ENCODE measurements at places on chromosomes 7 and 10. TPM values are rescaled to one million over a fixed set of nuclear protein-coding genes. Genes with fewer than 3 reads are reported as not detected.

PRSS1 gene
- polyA plus RNA-seq: not detected

ABCC2 gene
- 173 TPM for polyA plus RNA-seq

GRCh38 chr7:101200862-101201599 is at the start of gene MOGAT3:
Gene MOGAT3 (minus strand): TSS chr7:101201036. CDS start chr7:101200854, 182 bp downstream.
- DNase-seq: no peak

- DNase-seq: peak; percentile 3
These were observed 39.5 kb downstream of the ZNF117 start for GRCh38 chr7:64951250-64951848.

- no peak for DNase-seq
These were observed 59.3 kb downstream of the DLG5 start for GRCh38 chr10:77867124-77867719.

DNA sequence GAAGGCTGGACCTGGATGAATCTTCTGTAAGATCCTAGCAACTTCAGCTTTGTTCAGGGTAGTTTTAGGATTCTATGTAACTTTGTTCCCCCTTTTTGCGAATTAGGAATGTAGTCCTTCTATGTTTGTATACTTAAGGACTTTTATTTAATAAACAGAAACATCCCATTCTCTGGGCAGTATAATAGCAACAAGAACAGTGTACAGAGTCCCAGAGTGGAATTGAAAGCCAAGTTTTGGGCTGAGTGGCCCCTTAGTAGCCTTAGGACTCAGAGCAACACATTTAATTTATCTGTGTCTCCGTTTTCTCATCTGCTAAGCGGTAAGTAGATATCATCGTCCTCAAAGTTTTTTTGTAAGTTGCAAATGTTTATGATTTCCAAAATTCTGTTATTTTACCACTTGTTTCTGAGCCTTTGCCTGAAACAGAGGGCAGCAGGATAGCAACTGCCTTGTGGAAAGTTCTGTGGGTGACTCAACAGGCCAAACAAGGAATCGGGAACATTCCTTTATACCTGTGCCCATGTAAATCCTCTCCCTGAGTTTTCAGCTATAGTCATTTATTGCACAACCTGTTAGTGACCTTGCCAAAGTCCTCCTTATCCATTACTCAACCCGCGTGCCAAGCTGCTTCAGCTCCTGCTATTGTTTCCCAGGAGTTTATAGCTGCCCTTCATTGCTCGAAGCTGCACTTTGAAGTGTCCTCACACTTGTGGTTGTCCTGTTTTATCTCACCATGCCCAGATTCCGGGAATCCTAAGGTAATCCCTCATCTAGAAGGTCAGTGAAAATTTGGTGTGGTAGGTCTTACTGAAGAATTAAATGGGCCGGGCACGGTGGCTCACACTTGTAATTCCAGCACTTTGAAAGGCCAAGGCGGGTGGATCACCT is 199.1 kb upstream of the AHR start:
- DNase-seq: peak; percentile 93

DNA sequence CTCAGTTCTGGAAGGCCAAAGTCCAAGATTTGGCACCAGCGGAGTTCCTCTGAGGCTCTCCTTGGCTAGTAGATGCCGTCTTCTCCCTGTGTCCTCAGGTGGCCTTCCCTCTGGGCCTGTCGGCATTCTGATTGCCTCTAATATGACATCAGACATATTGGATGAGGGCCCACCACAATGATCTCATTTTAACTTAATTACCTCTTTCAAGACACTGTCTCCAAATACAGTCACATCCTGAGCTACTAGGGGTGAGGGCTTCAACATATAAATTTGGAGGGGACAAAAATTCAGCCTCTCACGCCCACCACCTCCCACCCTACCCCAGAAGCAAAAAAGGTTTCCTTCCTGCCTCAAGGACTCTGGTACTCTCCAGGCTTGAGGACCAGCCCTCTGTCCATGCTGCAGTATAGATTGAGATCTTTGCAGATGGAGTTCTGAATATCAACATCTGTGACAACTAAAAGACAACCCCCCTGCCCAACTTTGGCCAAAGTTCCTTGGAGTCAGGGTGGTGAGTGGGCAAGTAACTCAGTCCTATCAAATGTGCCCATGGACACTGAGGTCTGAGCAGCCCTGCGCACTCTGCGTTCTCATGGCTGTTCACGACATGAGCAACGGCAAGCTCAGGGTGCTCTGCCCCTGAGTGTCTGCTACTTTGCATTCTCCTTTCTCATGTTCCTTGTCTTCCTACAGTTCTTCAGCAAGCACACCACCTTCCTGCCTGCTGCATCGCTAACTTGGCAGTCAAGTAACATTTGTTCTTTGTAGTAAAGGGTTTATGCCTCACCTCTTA is 11.5 kb downstream of the TMEM176B start:
- DNase-seq: no peak

DNA sequence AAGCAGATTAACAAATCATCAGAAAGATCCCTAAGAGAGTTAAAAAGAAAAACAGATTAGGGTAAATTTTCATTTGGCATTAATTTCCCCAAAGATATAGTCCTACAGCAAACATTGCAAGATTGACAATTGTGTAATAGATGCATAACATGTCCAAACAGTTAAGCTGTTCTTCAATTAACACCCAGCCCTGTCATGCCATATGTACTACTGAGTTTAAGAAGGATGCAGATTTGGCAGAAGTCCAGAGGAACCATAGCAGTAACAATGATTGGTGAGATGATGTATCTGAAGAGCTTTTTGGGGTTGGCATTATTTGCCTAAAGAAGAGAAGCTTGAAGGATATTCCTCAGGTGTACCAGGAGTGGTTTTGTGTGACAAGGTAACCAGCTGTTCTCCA is 287.6 kb downstream of the LRMDA start:
- DNase-seq: no peak

ATOH7 gene
- polyA plus RNA-seq: 0.08 TPM

- no peak for DNase-seq
These were observed 171.7 kb upstream of the FRMD4A start for GRCh38 chr10:14502431-14502830.

- DNase-seq: no peak
These were observed 74.6 kb downstream of the PDGFA start for GRCh38 chr7:445020-445419.

STEAP2 gene
- 6.4 TPM for polyA plus RNA-seq

FXYD4 gene
- not detected for polyA plus RNA-seq

CNPY1 gene
- polyA plus RNA-seq: not detected

- DNase-seq: peak; percentile 91
These were observed 716 bp downstream of the OGA start for GRCh38 chr10:101817337-101818118.

DNA sequence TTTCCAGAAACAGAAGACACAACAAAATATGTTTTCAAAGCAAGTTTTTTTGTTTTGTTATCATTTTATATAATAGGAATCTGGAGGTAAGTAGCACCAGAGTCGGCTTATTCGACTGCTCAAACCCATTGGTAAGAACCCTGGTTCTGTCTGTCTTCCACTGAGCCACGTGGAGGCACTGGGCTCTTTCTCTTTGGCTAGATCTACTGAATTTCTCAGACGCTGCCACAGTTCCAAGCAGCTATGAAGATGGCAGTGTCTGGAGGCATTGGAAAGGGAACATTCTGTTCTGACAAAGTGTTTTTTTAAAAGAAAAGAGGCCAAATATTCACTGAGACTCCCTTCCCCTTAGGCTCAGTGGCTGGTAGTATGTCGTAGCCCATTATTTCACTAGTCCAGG is 338.8 kb downstream of the NRG3 start:
- DNase-seq: no peak

- no peak for DNase-seq
These were observed 285.5 kb downstream of the TCF7L2 start for GRCh38 chr10:113235508-113235907.

SP4 gene
- polyA plus RNA-seq: 1.8 TPM

DNA sequence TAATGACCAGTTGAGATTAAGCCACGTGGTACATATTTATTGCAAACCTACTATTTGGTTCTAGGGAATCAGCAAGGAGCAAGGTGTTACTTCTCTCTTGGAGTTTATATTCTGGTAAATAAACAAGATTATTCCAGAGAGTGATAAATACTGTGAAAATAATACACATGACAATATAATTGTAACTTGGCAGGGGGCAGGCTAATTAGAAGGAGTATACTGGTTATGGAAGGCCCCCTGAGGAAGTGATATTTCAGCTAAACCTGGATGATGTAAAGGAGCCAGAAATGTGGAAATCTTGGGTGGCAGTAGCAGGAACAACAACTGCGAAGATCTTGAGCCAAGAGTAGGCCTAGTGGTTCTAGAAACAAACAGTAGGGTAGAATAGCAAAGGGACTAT is 111.8 kb downstream of the SDK1 start:
- DNase-seq: no peak

GRCh38 chr7:68146983-68147382 is 1150.3 kb downstream of the TYW1 start:
- no peak for DNase-seq

DNA sequence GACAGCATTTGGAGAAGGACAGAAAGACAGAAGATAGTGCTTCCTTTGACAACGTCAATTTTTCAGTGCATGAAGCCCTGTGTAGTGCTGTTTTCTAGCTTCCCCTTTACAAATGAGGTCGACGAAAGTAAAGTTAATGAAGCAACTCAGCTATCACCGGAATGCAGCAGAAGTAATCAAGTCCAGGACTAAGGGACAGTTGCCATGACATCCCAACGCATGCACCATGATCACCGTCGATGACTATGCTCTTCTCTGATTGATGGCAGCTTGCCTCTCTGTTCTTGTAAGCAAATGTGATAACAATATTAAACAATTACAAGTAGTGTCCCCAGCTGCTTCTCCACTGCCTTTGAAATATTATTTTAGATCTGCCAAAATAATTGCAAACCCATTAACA is 205.8 kb downstream of the FRMD4A start:
- DNase-seq: no peak

IDI2 gene
- polyA plus RNA-seq: not detected

CEP55 gene
- 52.4 TPM for polyA plus RNA-seq

GPR15LG gene
- polyA plus RNA-seq: not detected

GRCh38 chr10:27794157-27794556 is 48.5 kb upstream of the MKX start:
- peak; percentile 21 for DNase-seq

PNLIPRP3 gene
- polyA plus RNA-seq: not detected

GRCh38 chr7:30559611-30560010 is 35.1 kb upstream of the GARS1 start:
- DNase-seq: no peak

- no peak for DNase-seq
These were observed 101.2 kb downstream of the CRPPA start for GRCh38 chr7:16320099-16320660.

NXPH1 gene
- not detected for polyA plus RNA-seq

GRCh38 chr7:27154369-27154768 is 2.0 kb upstream of the HOXA3 start:
- DNase-seq: no peak

DNA sequence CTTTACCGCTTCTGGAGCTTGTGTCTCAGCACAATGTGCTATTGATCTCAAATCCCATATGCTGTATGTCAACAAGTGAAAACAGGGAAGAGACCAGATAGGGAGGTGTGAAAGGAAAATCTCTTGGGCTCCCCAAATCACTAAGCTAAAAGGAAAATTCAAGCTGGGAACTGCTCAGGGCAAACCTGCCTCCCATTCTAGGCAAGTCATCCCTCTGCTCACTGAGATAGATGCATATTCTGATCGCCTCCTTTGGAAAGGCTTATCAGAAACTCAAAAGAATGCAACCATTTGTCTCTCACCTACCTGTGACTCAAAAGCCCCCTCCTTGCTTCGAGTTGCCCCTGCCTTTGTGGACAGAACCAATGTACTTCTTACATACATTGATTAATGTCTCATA is 161.1 kb upstream of the LYZL1 start:
- DNase-seq: no peak

- no peak for DNase-seq
These were observed 28.9 kb downstream of the RAB11FIP2 start for GRCh38 chr10:118017850-118018249.

GRCh38 chr7:127514499-127514898 is 70.9 kb downstream of the GCC1 start:
- peak; percentile 54 for DNase-seq

KIF11 gene
- polyA plus RNA-seq: 37.9 TPM

- DNase-seq: no peak
These were observed 28.8 kb downstream of the PFKP start for GRCh38 chr10:3096149-3096548.
